ENCODE measurements at places on chromosomes 1 and 21. TPM values are rescaled to one million over a fixed set of nuclear protein-coding genes. Genes with fewer than 3 reads are reported as not detected.

DNA sequence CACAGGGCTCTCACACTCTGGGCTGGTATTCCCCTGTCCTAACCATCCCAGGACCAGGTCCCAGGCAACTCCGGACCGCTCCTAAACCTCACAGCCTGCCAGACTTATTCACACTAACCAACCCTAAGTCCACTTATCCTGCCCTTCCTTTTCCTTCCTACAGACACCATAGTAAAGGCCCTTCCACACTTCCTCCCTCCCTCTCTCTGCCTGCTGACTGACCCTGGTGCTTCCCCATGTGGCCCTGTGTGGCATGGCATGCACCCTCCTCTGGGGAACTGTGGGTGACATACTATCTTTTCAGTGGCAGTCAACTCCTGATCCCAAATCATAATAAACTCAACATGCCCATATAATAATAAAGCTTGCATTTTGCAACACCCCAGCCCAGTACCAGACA, 155.1 kb upstream of the DNAH14 start:
- DNase-seq = no peak

DNA sequence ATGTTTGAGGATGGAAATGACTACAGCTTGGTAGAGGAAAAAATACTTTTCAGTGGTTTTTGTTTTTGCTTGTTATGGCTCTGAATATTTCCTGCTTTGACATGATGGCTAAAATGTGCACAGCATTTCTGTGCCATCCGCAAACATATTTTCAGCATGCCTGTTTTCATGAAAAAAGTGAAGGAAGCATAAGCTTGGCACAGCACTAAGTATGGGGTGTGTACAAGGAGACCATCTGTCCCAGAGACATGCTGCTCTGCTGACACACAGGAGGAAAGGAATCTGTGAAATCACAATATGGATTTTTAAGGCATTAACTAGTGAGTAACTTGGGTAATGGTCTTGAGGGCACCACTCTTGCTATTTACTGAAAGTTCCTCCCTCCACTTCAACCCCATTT, 595.5 kb downstream of the RWDD3 start:
- no peak for DNase-seq

GRCh38 chr1:18819986-18820790, 39.3 kb downstream of the TAS1R2 start:
- DNase-seq = no peak

- no peak for DNase-seq
Observed at GRCh38 chr1:114595602-114596001, 14.2 kb upstream of the BCAS2 start.

- no peak for DNase-seq
Observed at GRCh38 chr1:167922023-167922422, 8.1 kb upstream of the ADCY10 start.

GRCh38 chr1:230301822-230302221, 124.3 kb downstream of the PGBD5 start:
- no peak for DNase-seq

DNA sequence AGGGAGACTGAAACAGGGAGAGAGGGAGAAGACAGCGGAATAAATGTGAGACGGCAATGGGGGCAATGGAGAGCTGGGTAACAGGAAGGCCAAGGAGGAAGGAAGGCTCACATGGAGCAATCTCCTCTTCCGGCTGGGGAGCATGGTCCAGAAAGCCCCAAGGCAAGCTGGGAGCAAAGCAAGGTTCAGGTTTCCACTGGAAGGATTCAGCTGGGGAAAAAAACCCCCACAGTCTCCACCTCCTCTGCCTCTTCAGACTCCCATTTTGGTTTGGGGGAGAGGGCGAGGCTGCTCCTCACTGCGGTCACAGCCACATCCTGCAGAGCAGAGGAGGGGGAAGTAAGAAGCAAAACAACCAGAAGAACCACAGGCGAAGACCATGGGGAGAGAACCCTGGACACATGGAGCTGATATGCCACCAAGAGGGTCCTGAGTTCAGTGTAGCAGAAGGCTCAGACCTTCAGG, 650 bp downstream of the TNFAIP8L2 start:
- no peak for DNase-seq

GRCh38 chr1:214827883-214828282, 224.9 kb downstream of the CENPF start:
- DNase-seq = no peak

DNA sequence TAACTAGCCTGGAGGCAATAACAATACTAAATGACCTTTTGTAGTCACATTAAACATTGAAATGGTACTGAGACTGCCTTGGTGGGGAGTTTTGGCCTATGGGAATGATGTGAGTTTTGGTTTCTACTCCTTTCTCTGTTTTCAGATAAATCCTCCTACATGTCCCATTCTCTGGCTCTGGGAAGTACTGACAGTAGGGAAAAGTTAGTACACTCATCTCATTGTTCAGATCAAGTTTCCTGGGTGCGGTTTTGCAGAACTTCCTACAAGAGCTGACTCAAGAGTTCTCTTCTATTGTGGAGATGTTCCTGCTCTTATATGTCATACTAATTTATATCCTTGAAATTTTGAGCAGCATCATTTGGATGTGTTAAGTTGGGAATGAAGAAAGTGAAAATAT, 74.2 kb upstream of the MACF1 start:
- no peak for DNase-seq

DNA sequence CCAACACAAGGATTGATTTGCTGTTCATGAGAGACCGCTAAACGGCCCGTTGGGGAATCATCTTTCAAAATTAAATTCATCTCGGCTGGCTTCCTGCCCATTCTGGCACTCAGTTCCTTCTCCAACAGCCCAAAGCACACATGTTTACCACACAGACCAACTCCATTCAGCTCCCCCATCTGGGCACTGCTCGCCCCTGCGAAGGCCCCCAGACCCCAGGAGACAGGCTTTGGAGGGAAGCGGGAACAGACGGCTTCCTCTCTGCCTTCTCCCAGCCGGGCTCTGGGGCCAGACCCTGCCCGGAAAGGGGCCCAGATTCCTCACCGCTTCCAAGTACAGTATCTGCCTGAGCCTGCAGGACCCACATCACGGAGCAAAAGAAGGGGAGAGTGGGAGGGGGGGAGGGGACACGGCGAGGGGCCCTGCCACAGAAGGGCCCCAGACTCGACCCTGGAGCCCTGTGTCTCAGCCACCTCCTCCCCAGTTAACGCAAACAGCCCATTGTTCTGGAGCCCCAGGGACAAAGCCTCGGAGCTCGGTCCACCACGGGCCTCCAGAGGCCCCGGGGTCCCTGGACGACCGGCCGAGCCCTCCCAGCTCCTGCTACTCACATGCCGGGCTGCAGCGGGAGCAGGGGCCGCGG, 660 bp downstream of the MEGF6 start:
- no peak for DNase-seq

GRCh38 chr1:67535474-67535873, 105.3 kb upstream of the SERBP1 start:
- no peak for DNase-seq

DNA sequence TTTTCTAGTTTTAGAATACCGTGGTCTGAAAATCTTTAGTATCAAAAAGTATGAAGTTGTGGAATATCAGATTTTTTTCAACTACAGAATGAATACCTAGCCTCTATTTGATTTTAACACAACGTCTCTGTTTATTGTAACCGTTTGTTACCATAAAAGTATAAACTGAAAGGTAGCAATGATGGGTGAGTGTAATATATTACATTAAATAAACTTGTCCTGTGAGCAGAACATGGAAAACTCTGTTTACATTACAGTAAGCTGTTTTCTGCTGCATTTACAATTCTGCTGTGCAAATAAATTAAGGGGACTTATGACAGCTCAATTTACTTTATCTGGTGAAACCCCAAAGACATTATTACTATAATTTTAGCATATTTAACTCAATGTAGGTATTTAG, 62.5 kb downstream of the CHRM3 start:
- no peak for DNase-seq

- no peak for DNase-seq
Observed at GRCh38 chr1:16980473-16981268, at the start of gene MFAP2. Gene MFAP2 (minus strand): TSS chr1:16980620. CDS start chr1:16978273, 2,347 bp downstream.

GRCh38 chr1:161848676-161849075, 82.6 kb downstream of the ATF6 start:
- no peak for DNase-seq

DNA sequence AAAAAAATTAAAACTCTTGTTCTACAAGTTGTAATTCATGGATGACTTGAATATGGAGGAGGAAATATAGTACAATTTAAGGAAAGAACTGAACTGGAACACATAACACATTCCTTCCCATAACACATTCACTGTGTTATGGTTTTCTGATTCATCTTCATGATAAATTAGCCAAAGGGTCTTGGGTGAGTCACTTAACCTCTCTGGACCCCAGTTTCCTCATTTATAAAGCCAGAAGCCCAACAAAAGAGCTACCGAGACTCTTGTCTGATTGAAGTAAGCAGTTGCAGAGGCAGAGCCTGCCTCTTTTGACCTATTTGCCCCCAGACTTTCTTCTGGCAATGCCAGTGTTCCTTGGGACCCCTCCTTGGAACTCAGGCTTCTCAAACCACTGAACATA, 161.9 kb upstream of the KCTD3 start:
- DNase-seq = no peak

DNA sequence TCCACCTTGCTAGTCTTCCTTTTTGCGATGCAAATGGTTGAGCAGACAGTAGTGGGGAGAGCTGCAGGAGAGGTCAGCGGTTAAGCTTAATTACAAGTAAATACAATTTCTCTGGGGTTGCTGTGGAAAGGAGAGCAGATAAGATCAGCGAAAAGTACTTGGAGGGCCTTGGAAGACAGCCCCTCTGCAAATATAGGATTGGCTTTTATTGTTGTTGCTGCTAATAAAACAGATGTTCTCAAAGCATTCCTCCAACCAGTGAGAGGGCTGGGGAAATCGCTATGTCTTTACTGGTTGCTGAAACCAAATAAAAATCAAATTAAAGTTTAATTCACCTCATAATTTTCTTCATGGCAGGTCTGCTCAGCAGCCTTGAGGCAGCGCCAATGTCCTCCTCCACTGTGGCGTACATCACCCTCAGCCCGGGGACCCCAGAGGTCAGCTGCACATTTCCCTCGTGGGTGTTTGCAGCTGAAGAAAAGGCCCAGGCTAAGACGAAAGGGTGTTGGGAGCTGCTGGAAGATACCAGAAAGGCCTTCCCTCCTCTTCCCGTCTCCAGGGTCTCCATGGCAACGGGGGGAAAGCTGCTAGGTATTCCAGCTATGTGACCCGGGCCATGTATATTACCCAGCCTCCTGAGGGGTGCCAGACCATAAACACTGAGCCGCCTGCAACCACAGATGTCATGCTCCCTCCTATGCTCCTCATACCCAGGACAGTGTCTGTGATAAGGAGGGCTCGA, 54.6 kb upstream of the POU2F1 start:
- DNase-seq = no peak

DNA sequence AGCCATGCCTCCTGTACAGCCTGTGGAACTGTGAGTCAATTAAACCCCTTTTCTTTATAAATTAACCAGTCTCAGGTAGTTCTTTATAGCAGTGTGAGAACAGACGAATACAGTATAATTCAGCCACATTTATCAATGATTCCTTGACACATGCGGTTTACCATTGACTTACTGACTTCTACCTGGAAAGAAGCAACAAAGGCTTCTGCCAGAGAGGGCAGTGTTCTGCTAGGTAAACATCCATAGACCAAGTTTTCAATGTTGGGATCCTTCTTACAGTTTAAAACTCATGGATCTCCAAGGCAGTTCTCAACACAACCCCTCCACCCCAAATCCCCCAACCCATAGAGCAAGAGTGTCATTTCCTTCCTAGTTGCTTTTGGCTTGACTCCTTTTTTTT, 150.6 kb downstream of the ZNF648 start:
- no peak for DNase-seq

GRCh38 chr1:43329995-43330751, 7.4 kb upstream of the MPL start:
- DNase-seq = no peak

GRCh38 chr1:149914545-149914944, 3.1 kb downstream of the SV2A start:
- no peak for DNase-seq

GRCh38 chr21:32022146-32022545, 149.3 kb downstream of the HUNK start:
- DNase-seq = no peak

- no peak for DNase-seq
Observed at GRCh38 chr1:226688056-226688748, 50.9 kb downstream of the ITPKB start.

ADAMTS5 gene
- not detected for total RNA-seq

KRTAP19-1 gene
- total RNA-seq = not detected

LAD1 gene
- total RNA-seq = 0.10 TPM

HPCA gene
- total RNA-seq = not detected

PLCH2 gene
- 6.1 TPM for total RNA-seq

SPATA21 gene
- not detected for total RNA-seq

RIT1 gene
- total RNA-seq = 38.6 TPM
